ENCODE measurements at places on chromosomes 1 and 21. TPM values are rescaled to one million over a fixed set of nuclear protein-coding genes. Genes with fewer than 3 reads are reported as not detected.
A peak's percentile ranks its signal among the peaks of the same experiment; 100 is the strongest.

Gene TEDDM1
- total RNA-seq = not detected

Gene ADAMTS5
- 3.2 TPM for total RNA-seq

Gene TOMM20
- total RNA-seq = 120 TPM

Gene AKR7A3
- total RNA-seq = 2.7 TPM

Gene PDZK1IP1
- not detected for total RNA-seq

DNA sequence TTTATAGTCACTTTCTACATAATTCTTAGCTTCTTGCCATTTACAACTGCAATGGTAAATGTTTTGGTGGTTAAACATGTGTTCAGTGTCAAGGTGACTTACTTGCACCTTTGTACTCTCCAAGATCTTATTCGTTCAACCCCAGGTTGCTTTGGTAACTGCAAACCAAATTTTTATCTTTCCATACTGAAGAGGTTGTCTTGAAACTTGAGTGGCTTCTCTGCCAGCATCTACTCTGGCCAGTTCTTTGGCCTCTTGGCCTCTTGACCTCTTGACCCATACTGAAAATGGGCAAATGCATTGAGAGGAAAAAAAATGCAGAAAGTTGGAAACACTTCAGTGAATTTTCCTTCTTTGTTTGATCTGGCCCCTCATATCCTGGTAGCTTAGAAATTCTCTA, 88.0 kb upstream of the LRRC7 start:
- no peak for DNase-seq

DNA sequence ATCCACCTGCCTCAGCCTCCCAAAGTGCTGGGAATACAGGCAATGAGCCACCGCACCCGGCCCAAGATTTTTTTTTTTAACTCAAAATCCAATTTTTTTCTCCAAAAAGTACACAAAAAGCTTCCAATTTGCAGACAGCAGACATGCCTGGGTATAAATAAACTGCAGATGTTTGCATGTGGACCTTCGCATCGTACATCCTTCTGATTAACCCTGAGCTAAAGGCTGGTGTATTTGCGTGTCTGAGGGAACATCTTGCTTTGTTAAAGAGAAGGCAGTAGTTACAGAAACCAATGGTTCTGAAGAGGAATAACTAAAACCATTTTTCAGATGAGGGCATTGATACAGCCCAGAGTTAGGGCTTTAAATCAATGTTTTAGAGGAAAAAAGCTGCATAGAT, 12.7 kb downstream of the BCAR3 start:
- DNase-seq = no peak

DNA sequence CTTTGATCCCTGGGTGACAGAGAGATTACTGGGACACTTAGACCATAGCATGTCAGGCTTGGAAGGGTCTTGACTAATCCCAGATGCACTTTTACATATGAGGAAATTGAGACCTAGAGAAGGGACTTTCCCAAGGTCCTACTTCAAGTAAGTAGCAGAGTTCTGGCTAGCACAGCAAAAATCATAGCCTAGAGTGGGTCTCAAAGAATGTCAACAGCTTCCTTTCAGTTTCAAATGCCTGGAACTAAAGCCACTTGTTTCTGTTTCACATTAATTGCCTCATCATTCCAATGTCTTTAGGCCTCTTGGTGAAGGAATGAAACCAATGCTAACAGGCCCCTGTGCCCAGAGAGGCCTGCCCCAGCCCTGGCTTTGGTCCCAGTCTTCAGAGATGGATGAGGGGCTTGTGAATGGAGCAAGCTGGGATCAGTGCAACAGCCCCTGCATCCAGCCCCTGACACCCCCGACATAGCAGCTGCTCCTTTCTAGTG, 26.6 kb downstream of the ATF3 start:
- no peak for DNase-seq

DNA sequence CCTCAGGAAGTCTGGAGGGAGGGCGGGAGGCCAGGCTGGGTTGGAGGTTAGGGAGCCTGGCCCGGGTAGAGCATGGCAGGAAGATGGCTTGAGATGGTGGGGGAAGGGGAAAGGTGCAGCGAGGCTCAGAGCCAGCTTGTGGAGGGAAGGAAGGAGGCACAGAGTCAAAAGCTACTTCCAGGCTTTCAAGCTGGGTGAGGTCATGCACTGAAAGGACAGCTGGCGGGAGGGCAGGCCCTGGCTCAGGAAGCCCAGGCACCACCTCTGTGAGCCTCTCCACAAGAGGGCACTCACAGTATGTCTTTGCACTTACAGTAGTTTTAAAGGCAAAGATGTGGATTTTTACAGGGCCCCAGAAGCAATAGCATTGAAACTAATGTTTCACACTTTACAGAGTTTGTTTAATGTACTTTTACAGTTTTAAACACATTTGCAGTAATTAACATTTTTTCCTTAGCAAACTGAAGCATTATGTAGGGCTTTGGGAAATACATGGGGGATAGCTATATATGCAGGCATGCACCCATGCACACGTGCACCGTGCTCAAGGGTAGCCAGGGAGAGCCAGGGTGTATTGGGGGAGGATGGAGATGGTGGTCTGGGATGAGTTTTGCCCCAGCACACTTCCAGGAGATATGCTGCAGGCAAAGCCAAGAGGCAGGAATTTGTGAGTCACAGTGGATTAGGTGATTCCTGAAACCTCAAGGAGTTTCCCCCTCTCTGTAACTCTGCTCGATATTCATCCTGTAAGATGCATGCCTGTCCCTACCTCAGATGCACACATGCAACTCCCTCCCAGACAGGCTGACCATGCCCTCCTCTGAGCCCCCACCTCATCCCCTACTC, 6.1 kb upstream of the ADAM15 start:
- DNase-seq = peak; percentile 52

DNA sequence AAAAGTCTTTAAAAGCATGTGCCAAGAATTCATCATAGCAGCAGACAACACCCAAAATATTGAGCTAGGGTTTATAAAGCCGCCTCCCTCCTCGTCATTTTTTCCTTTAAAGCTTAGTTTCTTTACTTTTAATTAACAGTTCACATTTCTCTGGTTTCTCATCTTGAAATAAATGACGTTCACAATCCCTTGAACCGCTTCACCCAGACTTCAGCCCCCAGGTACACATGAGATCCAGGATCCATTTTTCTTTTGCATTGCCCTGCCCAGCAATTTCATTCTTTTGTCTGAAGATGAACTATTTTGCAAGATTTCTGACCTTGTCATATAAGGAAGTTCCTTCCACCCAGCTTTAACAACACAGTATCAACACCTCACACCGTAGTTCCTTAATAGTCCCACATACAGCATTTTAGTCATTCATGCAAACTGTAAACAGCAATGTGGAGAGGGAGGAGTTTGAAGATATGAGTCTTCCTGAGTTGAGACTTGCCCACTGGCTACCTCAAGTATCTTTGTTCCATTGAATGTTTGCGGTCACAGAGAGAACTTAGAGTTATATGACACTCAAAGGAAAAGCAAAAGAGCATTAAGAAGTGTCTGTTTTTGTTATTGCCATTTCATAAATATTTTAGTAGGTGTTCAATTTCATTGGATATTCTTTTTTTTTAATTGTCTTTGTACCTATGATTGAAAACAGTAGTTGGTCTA, 35.3 kb upstream of the CACYBP start:
- no peak for DNase-seq

DNA sequence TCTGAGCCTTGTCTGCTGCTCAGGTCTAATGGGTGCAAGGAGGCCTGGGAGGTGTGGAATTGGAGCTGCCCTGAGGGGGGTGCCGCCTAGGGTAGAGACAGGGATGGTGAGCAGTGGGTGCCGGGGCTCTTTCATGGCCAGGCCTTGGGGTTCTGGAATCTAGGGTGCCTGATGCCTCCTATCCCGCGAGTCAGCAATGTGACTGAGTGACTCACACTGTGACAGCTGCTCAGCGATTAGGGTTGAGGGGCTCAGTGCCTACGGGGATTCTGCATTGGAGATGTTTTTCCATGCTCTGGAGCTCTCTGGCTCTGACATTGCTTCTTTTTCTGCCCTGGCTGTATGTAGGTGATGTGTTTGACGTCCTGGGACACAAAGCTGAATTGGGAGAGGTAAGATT, 16.8 kb downstream of the ATP8B2 start:
- DNase-seq = no peak

DNA sequence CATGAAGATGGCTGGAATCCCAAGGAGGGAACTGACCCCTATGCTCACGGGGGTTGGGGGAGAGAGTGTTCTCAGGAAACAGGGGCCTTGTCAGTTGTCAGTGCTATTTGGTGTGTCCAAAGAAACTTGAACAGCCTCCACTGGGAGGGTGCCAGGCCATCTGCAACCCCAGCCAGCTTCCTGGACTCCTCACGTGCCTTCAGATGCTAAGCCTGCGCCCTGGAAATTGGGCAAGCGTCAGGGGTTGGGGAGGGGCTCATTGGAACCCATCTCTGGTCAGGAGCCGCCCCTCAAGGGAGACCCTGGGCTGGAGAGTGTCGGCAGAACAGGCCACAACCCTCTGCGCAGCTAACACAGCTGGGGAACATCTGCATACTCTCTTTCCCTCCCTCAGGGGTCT, 13.1 kb upstream of the LHX4 start:
- no peak for DNase-seq

GRCh38 chr1:82269431-82269830, 468.7 kb downstream of the ADGRL2 start:
- no peak for DNase-seq
